MG63 (cell line): ENCODE measurements at places on chromosomes 7 and 10. TPM values are rescaled to one million over a fixed set of nuclear protein-coding genes. Genes with fewer than 3 reads are reported as not detected.

Gene FOXP2
- total RNA-seq: 0.20 TPM in 1 of 2 replicates, not detected in the other

Gene MUC12
- total RNA-seq: not detected in 2 replicates

Gene TRIM73
- 0.20 TPM in 1 of 2 replicates, not detected in the other for total RNA-seq

Gene ABCC2
- total RNA-seq: 0.72 and 1.7 TPM in 2 replicates

GRCh38 chr10:44908936-44909630 lies 2.1 kb upstream of the TMEM72 start:
- DNase-seq: no peak

GRCh38 chr10:3217301-3217700 lies 44.7 kb upstream of the PITRM1 start:
- DNase-seq: no peak

GRCh38 chr10:102117391-102118159 lies 2.6 kb downstream of the LDB1 start:
- DNase-seq: peak; percentile 71
